Stimulated activated CD8-positive, alpha-beta memory T cell treated with anti-CD3 and anti-CD28 coated beads, Interleukin-2, amount 100 ng/mL, for 1 hour (primary cell): ENCODE measurements at places on chromosomes 2 and 18.
A peak's percentile ranks its signal among the peaks of the same experiment; 100 is the strongest.

DNA sequence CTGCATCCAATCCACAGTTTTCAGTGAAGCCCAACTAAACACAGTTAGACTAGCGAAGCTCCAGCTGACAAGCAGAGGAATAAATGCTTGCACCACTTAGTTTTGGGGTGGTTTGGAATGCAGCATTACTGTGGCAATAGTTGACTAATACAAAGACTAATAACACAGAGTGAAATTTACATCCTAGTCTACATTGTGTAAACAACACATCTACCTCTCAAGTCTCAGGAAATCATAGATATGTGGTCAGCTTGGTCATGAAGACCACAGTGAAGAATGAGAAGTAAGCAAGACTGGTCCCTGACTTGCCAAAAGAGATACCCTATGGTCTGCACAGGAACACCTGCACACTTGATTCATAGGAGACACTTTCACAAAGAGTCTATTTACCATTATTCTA, 155.1 kb upstream of the TANK start:
- DNase-seq: no peak

DNA sequence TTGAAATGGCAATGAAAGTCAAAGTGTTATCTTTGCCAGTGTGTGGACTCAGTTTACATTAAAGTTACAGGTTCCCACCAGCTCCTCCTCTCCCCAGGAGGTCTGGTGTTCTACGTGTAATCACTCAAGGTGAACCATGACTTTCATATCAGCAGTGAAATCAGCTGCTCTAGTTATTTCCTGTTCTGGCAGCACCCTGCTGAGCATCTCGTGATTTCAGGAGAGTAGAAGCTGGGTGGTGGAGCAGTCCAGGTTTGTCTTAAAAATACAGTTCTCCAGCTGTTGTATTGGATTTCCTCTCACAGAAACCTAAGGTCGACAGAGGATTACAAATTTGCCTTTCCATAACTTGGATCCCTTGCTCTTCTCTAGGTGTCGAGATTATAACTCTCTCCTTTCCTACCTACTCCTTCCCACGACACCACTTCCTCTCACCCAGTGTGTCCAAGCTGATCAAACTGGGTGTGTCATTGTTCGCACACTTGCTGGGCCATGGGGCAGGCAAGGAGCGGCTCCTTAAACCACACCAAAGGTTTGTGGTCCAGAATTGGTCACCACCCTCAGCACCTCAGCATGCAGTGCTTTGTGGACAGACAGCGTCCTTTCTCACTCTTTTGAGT, 13.0 kb upstream of the ARHGAP25 start:
- no peak for DNase-seq

- no peak for DNase-seq
Observed at GRCh38 chr2:198232281-198232680, 427.9 kb downstream of the PLCL1 start.

GRCh38 chr2:173451118-173451517, 96.4 kb downstream of the CDCA7 start:
- peak; percentile 5 for DNase-seq

DNA sequence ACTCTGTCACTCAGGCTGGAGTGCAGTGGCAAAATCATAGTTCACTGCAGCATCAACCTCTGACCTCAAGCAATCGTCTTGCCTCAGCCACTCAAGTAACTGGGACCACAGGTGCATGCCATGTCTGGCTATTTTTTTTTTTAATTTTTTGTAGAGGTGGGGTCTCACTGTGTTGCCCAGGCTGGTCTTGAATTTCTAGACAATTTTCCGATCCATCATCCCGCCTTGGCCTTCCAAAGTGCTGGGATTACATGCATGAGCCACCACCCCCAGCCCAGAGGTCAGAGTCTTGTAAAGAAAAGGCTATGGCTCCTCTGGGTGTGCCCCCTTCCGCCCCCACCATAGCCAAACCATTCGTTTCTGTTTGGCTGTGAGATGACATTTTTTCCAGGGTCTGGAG, 13.1 kb upstream of the TMBIM1 start:
- DNase-seq: no peak

DNA sequence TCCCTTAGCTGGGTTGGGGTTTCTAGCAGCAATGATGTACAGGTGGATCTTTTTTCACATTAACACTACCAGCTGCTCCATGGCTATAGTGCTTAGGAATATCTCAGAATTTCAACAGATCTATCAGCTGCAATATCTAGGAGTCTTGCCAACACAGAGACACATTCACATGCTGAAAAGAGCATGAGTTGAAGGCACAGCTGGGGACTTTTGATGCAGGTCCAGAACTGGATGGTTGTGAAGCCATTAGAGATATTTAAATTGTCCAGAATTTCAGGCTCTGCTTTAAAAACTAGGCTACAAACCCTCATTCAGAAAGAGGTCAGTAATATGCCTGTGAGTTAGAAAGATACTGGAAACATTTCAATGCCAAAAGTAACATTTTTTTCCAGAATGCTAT, 122.2 kb upstream of the CCDC195 start:
- DNase-seq: no peak

- no peak for DNase-seq
Observed at GRCh38 chr18:22055466-22056238, 113.7 kb upstream of the GATA6 start.
